AG20443 (cell line): ENCODE measurements at places on chromosomes 3 and 15.

DNA sequence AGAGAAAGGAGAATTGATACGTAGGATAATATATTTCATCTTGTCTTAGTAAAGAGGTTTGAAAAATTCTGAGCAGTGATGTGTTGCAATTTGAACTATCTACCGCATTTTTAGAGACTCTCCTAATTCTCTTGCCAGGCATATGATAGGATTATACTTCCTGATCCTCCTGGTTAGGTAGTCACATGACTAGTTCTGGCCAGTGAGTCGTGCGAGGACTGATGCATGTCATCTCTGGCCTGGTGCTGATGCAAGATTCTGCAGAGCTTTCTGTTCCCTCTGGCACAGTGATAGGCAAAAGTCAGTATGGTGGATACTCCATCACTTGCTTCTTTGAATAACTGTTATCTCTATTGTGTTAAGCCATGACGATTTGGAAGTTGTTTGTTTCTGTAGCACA is 277.6 kb upstream of the NAALADL2 start:
- no peak for DNase-seq

GRCh38 chr3:54215521-54215920 is 93.2 kb downstream of the CACNA2D3 start:
- DNase-seq, result no peak

DNA sequence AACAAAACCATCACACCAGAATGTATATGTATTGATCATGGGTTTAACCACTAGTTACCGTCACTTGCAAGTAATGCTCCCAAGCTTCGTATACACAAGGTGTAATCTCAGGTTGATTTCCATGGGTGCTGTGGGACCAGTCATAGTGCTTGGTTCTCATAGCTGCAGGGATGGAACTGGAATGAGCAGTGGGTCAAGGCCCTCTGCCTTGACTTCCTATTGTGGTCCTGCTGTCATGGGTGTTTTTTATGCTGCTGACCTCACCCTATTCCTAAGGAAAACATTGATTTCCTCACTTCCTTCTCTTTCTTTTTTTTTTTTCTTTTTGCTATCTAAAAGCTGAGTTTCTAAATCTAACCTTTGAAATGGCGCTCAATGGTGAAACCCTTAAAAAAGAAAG is 325.6 kb upstream of the RASGRP1 start:
- DNase-seq, result no peak

GRCh38 chr3:86988235-86988634 is 2.7 kb downstream of the VGLL3 start:
- DNase-seq, result no peak

GRCh38 chr3:13093687-13094086 is 20.5 kb upstream of the IQSEC1 start:
- no peak for DNase-seq

DNA sequence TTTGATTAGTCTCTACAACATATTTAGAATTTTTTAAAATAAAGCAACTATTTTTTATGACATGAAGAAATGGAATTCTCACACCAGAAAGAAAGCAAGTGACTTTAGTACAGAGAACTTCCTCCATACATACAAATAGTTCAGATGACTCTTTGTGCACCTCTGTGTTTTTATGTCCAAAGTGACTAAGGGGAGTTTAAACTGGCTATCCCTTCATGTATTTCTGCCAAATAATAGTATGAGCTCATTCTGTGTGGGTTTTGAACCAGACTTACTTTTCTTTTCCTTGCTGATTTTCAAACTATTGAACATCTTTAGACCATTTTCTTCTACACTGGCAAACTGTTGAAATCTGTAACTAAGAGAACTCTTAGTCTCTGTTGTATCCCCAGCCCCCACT is 196.3 kb downstream of the EPHA3 start:
- no peak for DNase-seq

- DNase-seq, result no peak
Observed at GRCh38 chr15:83065431-83065830, 1.6 kb downstream of the BTBD1 start.

DNA sequence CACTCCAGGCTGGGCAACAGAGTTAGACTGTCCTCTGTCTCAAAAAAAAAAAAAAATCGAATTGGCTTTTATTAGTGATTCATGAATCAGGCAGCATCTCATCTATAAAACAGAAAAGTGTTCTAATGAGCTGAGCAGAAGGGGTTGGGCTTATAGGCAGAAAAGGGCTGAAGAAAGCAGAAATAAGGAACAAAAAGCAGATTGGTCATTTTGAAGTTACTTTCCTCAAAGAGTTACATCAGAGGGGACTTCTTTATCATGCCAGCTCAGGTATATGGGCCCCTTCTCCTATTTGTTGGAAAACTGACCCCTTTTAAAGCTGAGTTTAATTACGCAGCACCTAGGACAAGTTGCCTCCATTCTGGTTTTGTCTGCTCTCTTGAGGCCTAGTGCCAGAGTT is 722 bp upstream of the POGLUT1 start:
- DNase-seq, result no peak

DNA sequence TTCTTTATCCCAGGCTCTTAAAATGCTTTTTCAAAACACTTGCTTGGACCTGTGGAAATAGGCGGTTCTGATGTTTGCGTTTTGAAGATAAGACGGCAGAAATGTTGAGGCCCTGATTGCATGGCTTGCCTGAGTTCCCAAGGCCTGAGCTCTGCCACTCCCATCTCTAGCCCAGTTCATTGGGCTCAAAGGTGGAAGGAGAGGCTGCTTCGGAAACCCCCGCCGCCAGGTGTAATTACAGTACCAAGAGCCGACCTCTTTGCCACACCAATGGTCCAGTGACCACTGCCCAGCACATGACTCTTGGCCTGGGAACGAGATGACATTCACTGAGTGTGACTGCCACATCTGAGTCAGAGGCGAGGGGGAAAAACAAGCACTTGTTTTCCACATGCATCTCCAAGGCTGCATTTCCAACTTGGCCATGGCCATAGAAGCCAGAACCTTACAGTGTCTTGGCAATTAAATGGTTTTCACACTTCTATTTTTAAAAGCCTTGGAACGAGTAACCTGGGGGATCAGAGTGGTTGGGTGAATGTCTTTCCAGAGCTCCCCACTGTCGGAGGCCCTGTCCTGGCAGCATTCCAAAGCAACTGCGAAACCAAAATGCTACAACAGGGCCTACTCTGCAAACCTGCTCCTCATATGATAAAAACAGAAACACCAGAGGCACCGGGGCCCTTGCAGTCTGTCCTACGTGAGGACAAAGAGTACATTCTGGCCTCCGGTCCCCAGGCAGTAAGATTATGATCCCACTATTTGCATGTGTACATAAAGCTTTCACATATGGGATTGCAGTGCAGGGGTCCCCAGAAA is 63.8 kb upstream of the CGNL1 start:
- no peak for DNase-seq

DNA sequence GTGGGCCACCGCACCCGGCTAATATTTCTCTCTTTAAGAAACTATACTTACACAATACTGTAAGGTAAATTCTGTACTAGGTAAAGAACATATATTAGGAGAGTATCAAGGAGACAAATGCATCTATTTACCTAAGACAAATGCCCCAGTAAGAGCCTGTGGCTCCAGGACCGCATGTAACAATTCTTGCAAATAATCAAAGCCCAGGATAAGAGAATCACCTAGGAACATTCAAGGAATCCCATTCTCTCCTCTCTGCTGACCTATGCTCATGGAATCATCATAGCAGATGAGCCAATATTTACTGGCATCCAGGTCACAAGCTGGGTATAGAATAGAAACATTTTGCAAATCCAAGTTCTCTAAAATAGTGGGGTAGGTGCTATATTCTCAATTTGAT is 347.7 kb downstream of the FOXP1 start:
- DNase-seq, result no peak

DNA sequence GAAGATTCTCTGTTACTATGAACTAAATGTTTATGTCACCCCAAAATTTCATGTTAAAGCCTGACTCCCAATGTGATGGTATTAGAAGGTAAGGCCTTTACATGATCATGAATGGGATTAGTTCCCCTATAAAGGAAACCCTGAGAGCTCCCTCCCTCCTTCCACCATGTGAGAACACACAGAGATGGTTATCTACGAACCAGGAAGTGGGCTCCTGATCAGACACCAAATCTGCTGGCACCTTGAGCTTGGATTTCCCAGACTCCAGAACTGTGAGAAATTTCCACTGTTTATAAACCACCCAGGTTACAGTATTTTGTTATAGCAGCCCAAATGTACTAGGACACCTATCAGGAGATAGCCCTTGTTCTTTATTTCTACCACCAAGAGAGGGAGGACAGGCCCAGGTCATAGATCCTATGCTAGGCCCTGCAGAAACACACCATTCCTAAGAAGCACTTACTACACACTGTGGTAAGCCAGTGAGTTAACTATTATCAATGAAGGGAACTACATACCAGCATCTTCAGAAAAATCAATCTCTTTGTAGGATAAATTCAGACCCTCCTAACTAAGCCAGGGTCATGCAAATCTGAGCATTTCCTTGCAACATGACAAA is 59.0 kb downstream of the PRKAR2A start:
- DNase-seq, result no peak

DNA sequence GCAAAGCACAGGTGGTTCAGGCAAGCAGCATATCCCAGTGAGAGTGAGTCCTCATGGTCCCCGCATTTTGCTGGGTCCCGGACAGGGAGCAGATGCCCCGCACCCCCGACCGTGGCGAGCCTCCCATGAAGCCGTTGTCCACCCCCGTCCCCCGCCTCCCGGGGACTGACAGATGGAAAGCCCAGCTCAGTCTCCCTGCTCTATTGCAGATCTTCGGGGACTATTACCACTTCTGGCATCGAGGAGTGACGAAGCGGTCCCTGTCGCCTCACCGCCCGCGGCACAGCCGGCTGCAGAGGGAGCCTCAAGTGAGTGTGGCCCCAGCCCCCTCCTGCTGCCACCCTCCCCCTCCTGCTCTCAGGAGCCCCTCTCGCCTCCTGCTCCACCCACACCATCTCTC is 7.7 kb downstream of the FURIN start:
- DNase-seq, result no peak

GRCh38 chr15:44694416-44694815 is 16.7 kb downstream of the PATL2 start:
- no peak for DNase-seq

DNA sequence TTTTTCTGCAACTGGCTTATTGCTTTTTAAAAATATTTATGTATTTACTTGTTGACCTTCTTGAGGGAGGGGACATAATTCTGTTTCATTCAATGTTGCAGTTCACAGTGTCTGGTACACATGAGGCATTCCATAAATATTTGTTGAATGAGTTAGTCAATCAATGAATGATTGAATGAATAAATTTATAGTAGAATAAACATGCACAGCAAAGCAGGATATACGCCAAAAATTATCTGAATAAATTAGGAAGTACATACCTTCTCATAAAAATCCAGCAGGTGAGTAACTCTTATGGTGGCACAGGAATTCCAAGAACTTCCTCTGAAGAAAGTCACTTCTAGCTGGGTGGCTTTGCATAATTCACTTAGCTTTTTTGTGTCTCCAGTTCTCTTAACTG is 469.4 kb upstream of the ATP11B start:
- DNase-seq, result no peak

DNA sequence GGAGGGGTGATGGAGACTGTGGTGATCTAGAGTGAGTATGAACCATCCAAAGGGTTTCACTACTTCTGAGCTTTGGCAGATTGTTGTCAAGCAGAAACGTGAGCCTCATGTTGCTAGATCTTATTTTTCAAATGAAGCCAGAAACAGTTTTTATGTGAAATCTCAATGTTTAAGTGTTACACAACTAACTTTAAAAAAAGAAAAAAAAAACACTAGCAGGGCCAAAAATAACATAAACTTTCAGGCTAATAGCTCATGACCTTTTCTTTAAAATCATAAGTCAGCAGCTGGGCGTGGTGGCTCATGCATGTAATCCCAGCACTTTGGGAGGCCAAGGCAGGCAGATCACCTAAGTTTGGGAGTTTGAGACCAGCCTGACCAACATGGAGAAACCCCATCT is 2.1 kb upstream of the HTR3D start:
- DNase-seq, result no peak

DNA sequence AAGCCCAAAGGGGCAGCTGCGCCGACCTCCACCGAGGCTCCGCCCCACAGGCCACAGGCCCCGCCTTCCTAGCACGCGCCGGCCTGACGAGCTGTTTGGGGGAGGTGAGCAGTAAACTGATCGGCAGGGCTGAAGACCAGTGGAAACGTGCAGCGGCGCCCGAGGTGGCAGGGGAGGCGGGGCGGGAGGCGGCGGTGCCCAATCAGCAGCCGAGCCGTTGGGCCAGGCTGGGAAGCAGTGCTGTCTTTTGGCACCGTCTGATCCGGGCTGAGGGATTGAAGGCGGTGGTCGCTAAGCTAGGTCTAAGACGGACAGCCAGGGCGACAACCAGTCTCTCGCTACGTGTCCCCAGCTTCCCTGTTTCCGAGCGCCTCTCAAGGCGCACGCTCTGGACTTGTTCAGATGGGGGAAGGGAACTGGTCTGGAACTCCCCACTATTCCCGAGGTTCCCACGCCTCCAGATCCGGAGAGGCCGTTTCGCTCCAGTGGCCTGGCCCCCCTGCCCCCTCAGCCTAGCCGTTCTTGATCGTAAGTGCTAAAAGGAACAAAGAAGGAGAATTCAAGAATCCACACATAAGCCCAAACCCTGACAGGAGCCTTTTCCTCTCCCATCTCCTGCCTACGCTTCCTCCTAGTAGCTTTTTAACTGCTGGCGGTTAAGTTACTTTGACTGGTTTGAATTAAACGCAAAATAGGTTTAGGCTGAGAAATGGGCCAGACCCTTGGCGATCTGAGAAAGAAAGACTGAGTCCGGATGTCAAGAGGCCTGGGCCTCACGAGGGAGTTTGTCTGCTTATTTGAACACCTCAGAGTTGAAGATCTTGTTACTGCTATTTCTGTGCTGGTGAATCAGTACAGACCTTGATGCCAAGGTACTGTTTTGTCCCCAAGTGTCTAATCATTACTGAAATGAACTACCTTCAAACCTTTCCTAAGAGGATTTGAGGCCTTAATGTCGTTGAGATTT is at the start of gene FMN1:
Gene FMN1 (minus strand): TSS at position 11 of the 967 bp plus-strand sequence. CDS start 39,800 bp downstream, outside the sequence.
- DNase-seq, result peak; percentile 99

- DNase-seq, result peak; percentile 92
Observed at GRCh38 chr15:70892002-70892911, at the start of the genes LRRC49 and THAP10. LRRC49 (plus strand) TSS chr15:70892826; CDS start chr15:70892895, 69 bp downstream. THAP10 (minus strand) TSS chr15:70892433; CDS start chr15:70892272, 161 bp downstream.

GRCh38 chr3:65030847-65031463 is 343.2 kb upstream of the ADAMTS9 start:
- no peak for DNase-seq

- peak; percentile 53 for DNase-seq
Observed at GRCh38 chr15:57947781-57948180, 117.7 kb downstream of the ALDH1A2 start.

- peak; percentile 30 for DNase-seq
Observed at GRCh38 chr3:152159328-152159727, 109.4 kb upstream of the MBNL1 start.

GRCh38 chr15:75801859-75802593 is 41.2 kb upstream of the UBE2Q2 start:
- peak; percentile 94 for DNase-seq

- no peak for DNase-seq
Observed at GRCh38 chr3:112773864-112774263, 72.8 kb downstream of the CD200R1L start.

DNA sequence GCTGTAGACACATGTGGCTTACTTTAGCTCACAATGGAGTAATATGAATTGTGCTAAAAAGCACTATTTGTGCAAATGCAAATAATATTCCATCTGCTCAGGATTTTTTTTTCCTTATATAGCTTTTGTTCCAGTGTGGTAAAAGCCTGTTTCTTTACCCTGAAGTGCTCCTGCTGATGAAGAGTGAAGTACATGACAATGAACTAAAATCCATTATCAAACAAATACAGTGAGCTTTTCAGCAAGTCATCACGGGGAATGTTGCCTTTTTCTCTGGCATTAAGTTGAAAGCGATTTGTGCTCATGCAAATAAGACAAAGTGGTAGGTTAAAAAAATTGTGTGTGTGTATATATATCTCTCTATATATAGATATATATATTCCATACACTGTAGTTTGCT is 28.6 kb upstream of the CCDC39 start:
- DNase-seq, result no peak

- peak; percentile 55 for DNase-seq
Observed at GRCh38 chr3:70856414-70857162, 544.1 kb upstream of the MDFIC2 start.
